ENCODE measurements at places on chromosomes 1 and 21.

DNA sequence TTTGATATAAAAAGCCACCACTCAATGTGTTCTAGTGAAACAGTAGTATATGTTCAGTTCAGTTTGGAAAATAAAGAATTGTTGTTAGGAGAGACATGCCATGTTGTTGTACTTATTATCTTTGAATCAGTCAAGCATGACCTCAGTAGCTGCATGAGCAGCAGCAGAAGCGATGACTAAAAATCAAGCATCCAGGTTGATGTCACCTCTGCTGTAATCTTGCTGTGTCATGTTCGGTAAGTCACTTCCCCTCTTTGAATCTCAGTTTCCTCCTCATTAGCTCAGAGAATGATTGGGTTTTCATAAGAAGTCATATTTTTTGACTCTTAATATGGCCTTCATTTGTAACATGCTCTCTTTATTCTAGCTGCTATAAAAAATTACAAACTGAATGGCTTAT lies 428.4 kb upstream of the B3GALT2 start:
- DNase-seq = no peak

DNA sequence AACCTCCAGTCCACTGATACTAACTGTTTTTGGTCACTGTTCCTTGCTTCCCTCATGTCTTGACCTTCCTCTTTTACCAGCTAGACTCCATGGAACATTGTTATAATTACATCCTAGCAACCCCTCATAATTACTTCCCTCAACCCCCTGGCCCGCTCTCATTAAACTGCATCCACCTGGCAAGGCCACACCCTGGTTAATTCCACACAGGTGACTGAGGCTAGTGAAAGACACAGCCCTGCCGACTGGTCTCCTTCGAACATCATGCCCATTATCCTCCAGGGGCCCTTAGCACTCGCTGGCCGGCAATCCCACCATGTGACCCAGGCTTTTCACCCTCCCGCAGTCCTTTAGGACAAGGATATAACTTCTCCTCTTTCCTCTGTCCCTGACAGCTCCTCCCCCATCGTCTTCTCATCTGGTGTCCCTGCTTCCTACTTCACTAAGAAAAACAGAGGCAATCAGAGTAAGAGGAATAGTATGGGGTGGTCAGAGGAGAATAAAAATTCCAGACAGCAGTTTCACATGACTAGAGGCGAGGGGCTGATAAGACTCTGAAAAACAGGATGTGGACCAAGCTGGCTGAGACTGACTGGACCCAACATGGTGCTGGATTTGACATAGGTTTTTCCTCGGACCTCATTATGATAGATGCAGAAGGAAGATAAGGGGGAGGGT lies 8.8 kb upstream of the TENT5B start:
- DNase-seq = no peak

- no peak for DNase-seq
These were observed 382.9 kb downstream of the NTNG1 start for GRCh38 chr1:107523736-107524135.

GRCh38 chr1:206570529-206570928 lies 41.7 kb downstream of the EIF2D start:
- DNase-seq = no peak

GRCh38 chr1:29563571-29563970 lies 327.2 kb downstream of the PTPRU start:
- no peak for DNase-seq

Measured in AG09309 (cell line).